Fibroblast of pulmonary artery (primary cell): ENCODE measurements at places on chromosomes 11 and 22.
A peak's percentile ranks its signal among the peaks of the same experiment; 100 is the strongest.

GRCh38 chr11:69155302-69156234 is at the start of gene SMIM38:
Gene SMIM38, plus strand, starts transcription at chr11:69155935. Its CDS starts 1,912 bp downstream, at chr11:69157847.
- no peak for DNase-seq

DNA sequence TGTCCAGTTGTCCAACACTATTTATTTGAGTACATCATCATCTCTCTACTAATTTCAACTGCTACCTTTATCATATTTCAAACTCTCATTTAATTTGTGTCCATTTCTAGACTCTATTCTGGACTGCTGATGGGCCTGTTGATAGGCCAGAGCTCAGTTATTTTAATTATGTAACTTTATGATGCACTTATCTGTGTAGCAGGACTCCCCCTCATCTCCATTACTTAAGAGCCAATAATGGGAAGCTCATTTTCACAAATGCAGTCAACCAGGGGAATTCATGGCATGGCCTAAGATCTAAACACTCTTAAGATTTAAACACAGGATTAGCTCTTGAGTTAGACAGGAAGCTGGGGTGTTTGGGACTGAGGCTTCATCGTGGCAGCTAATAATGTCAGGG is 21.4 kb downstream of the KCNQ1OT1 start:
- no peak for DNase-seq

DNA sequence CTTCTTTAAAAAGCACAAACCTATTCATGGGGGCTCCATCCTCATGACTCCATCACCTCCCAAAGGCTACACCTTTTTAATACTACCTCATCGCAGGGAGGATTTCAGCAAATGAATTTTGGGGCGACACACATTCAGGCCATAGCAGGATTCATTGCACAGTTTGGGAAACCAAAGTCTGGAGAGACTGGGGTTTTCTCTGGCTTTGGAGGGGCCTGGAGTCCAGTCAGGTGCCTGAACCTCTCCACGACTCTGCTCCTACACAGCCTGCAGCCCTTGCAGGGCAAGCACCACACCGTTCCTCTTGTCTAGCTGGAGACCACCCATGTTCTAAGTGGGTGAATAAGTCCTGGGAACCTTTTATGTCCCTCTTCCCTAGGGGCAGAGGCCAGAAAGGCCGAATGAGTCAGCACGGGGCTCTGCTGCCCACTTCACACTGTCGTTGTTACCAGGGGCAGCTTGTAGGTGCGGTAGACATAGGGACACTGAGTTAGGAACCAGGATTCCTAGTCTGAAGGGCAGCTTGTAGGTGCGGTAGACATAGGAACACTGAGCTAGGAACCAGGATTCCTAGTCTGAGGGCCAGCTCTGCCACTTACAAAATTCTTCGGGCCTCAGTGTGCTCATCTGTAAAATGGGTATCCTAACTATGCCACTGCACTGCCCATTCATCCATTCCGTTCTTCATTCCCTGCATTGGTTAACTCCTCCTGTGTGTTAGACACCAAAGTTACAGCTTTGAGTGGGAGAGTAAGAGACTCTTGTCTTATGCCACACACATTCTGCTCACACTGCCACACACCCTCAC is 251.7 kb upstream of the B3GAT1 start:
- DNase-seq: no peak

DNA sequence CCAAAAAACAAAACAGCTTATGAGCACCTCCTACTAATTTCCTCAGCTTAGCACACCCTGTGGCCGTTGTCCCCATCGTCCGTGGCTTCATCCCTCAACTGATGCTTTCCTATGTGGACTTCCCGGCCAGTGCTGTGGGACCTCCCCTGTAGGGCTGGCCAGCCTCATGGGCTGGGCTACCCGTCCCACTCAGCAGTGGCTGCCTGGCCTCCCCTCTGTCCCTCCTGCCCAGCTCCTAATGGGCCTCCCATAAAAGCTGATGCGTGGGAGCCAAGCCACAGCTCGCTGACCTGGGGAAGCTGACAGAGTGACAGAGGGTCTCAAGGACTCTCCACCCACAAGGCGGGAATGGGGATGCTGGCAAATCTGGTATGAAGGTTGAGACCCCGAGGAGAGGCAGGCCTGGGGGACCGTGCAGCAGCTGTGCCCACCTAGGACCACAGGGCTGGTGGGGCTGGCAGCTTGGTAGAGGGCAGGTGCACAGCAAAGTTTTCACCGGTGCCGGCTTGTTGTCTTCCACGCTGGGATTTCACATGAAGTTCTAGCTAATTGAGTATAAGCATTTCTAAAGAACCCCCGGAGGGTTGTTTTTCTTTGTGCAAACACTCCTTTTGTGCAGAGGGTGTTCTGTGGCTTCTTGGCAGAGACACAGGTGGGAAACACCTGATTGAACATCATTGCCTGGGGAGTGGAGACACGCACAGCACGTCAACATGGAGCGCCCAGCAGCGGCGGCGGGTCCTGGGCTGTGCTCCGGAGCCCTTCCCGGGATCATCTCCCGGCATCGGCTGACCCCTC is 23.2 kb downstream of the TBX1 start:
- DNase-seq: no peak

DNA sequence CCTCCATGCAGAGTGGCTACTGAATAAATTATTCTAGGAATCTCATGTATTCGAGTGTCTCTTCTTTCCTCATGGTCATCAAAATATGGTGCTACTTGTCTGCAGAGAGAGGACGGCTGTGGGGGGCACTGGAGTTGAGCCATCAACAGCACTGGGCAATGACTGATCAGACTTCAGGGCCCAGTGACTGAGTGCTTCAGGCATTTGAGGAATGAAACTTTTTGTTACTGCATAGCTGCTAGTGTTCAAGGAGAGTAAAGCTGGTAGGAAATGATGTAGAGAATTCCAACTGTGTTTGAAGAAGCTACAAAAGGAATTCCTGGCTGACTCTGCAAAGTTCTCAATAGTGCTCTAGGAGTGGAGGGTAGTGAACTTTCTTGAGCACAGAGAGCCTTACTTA is 277.7 kb downstream of the CADM1 start:
- peak; percentile 19 for DNase-seq

DNA sequence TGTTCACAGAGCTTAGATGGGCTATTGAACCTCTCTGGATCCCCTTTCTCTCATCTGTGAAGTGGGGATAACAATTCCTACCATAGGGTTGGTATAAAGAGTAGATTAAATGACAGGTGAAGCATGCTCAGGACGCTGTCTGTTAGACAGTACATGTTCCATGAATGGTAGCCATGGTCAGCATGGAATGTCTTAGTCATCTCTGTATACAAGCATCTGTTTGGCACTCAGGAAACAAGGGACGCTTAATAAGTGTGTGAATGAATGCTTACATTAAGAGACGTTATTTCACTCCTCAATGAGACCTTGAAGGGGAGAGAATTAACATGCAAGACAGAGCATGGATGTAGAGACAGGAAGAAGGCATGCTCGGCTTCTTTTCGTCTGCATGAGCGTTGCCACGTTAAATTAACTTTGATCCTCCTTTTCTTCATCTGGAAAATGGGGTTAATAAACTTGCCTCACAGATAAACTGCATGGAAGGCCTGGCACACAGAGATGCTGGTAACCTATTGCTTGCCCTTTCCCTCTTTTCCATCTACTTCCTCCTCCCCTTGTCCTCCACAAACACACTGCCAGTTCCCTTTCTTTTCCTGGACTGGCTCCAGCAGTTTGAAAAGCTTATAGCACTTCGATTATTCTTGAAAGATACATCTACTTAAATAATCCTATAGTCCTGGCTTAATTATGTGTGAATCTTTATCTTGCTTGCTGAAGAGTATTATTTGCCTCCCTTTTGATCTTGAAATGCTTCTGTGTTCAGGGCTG is 267.2 kb upstream of the MTNR1B start:
- no peak for DNase-seq

DNA sequence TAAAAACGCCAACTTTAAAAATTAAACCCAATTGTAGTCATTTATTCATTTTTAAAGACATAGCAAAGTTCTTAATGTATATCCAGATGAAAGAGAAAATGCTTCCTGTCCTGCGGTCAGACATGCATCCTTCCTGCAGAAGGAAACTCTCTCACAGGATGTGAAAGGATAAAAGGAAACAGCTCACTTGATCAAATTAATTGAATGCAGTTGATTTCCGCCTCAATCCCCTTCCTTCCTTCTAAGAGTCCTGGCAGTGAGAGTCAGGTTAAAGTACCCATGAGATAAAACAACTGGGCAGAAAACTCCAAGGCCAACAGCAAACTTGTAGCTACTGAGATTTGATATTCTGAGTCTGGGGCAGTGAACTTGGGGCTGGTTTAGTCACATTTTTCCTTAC is 38.5 kb downstream of the CWC15 start:
- no peak for DNase-seq

DNA sequence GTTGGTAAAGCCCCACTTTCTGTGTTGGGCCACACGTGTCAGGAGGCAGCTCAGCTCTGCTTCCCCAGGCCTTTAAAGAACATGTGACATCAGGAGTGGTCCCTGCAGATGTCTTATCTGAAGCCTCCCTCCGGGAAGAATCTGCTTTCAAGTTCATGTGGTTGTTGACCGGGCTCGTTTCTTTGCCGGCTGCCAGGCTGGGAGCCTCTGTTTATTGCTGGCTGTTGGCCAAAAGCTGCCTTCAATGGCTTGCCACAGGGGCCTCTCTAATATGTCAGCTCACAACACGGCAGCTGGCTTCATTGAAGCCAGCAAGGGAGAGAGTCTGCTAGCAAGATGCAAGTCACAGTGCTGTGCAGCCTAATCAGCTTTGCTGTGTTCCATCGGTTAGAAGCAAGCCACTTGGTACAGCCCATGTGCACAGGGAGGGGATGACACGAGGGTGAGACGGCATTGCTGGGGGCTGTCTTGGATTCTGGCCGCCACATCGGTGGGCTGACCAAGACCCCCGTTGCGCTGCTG is 14.6 kb downstream of the MRGPRF start:
- peak; percentile 40 for DNase-seq

- DNase-seq: peak; percentile 79
These were observed 267.5 kb downstream of the SBF2 start for GRCh38 chr11:10026514-10026913.
